ENCODE measurements at places on chromosomes 5 and 9. TPM values are rescaled to one million over a fixed set of nuclear protein-coding genes. Genes with fewer than 3 reads are reported as not detected.

The TMEM174 gene
- total RNA-seq = not detected

DNA sequence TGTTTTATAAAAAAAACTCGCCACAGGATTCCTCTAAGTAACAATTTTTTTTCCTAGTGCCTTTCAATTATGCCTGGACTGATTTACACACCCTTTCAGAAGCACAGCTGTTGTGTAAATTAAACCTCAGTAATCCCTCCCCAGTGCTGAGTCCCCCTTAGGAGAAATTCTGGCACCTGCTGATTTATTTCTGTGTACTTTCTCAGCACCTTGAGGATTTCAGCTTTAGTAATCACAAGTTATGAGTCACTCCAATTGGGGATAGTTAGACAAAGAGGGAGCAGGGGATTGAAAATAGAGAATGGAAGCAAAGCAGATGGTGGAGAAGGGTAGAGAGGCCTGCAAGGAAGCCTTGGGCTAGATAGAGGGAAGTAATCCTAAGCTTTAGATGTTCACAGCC, 171.7 kb downstream of the TTLL11 start:
- DNase-seq = no peak

- DNase-seq = no peak
These were observed 102.7 kb downstream of the OSMR start for GRCh38 chr5:38948501-38948900.

GRCh38 chr5:109669991-109670706, 19.6 kb upstream of the MAN2A1 start:
- DNase-seq = no peak

GRCh38 chr5:88886252-88886651, 3.3 kb upstream of the MEF2C start:
- DNase-seq = peak; percentile 47

DNA sequence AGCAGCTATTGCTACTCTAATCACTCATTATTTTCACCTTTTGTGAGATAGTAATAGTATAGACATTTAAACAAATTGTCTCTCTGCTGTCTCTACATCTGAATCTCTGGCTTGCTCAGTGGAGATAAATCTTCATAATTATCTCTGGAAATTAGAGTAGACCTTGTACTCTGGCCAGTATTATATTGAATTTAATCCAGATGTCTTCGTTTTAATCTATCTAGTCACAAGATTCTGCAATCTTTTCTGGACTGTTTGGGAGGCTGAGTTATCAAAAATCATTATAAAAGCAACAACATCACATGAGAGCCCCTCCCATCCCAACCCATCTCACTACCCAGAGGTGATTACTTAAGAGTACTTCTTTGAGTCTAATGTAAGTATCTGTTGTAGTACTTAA, 19.0 kb downstream of the ARHGAP26 start:
- DNase-seq = no peak

GRCh38 chr5:159581502-159582249, 251.4 kb upstream of the IL12B start:
- DNase-seq = no peak

GRCh38 chr5:163535290-163535689, 29.9 kb downstream of the MAT2B start:
- no peak for DNase-seq

- DNase-seq = no peak
These were observed 61.6 kb downstream of the CDH6 start for GRCh38 chr5:31255041-31255440.

GRCh38 chr5:95956021-95956899, 5.4 kb downstream of the ELL2 start:
- DNase-seq = no peak

GRCh38 chr9:112020680-112021596, 124.3 kb downstream of the UGCG start:
- no peak for DNase-seq

The ZNF483 gene
- total RNA-seq = 3.0 TPM

DNA sequence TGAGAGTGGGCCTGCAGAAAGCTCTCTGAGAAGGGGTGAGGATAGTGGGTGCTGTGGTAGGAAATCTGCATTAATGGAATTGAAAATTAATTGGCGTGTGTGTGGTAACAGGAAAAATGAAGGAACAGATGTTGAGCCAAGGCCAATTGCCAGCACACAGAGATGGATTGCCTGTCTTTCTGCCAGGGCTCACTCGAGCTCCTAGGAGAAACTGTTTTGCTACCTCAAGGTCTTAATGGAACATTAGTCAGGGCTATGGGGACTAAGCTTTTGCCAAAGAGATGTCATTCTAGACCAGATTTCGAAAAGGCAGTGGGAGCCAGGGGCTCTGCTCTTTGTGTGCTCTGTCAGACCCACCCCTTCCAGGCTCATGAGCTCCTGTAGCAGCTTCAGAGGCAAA, 124.0 kb upstream of the EFNA5 start:
- no peak for DNase-seq

The ZDHHC21 gene
- 35.5 TPM for total RNA-seq

GRCh38 chr5:3010953-3011763, 259.7 kb upstream of the IRX2 start:
- DNase-seq = no peak

- no peak for DNase-seq
These were observed 184.0 kb downstream of the GNAQ start for GRCh38 chr9:77847626-77848025.

The IRX1 gene
- not detected for total RNA-seq

DNA sequence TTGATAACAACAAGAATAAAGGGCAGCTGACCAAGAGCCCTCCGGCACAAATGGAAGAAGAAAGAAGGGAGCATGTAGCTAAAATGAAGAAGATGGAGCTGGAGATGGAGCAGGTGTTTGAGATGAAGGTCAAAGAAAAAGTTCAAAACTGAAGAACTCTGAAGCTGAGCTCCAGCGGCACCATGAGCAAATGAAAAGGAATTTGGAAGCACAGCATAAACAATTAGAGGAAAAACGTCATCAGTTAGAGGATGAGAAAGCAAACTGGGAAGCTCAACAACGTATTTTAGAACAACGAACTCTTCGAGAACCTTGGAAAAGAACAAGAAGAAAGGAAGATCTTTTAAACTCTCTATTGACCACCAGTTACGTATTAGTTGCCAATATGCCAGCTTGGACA, 100.9 kb downstream of the GABBR2 start:
- DNase-seq = no peak

GRCh38 chr9:38416461-38416860, 7.8 kb downstream of the IGFBPL1 start:
- no peak for DNase-seq

The RHOBTB3 gene
- total RNA-seq = 5.0 TPM

The ORM1 gene
- total RNA-seq = not detected

GRCh38 chr5:10441992-10442435, 335 bp downstream of the ROPN1L start:
- DNase-seq = no peak

DNA sequence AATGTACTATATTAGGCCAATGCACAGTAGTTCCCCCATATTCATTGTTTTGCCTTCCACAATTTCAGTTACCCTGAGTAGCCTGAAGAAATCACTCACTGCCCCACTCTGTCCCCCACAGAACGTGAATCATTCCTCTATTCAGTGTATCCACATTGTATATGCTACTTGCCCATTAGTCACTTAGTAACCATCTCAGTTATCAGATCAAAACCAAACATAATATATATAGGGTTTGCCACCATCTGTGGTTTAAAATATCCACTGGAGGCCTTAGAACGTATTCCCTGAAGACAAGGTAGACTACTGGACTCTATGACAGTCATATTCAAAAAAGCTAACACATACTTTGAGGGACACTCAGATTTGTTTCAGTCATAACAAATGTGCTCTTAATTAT, 465.7 kb upstream of the RGMB start:
- no peak for DNase-seq

GRCh38 chr5:165459232-165459631, 1953.8 kb downstream of the MAT2B start:
- no peak for DNase-seq

GRCh38 chr5:142957528-142957927, 187.4 kb downstream of the ARHGAP26 start:
- DNase-seq = no peak

Measured in B cell (primary cell).